ENCODE measurements at places on chromosomes 7 and 10.
A peak's percentile ranks its signal among the peaks of the same experiment; 100 is the strongest.

DNA sequence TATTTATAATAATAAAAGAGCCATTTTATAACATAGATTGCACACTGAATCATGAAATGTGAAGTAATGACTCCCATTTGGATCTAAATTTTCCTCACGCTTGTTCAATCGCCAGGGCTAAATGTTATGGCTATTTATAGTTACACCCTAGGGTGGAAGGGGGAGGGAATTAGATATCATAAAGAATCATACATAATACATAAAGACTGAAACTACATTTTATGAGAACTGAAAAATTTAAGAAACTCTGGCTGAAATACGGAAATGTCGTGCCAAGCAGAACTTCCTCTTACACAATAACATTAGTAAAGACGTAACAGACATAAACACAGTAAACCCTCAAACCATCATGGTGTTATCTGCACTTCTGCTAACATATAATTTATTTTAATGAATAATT lies 327.5 kb upstream of the PHF14 start:
- DNase-seq = no peak

- DNase-seq = no peak
Measured at GRCh38 chr7:131797841-131798240, 241.4 kb upstream of the PODXL start.

DNA sequence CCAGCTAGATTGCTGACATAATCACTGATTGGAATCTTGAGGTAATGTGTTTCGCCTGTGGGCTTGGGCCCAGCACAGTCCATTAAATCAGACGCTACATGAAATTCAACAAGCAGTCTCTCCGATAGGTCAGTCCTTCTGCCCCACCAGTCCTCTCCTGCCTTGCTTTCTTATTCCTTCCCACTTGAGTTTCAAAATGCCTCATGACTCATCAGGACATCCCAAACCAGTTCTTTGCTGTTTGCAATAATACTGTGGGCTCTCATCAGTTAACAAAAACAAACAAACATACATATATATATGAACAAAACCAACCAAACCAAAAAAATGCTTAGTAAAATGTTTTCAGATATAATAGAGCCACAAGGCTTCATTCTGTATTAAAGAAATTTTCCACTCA lies 599.0 kb downstream of the SORCS1 start:
- DNase-seq = no peak

DNA sequence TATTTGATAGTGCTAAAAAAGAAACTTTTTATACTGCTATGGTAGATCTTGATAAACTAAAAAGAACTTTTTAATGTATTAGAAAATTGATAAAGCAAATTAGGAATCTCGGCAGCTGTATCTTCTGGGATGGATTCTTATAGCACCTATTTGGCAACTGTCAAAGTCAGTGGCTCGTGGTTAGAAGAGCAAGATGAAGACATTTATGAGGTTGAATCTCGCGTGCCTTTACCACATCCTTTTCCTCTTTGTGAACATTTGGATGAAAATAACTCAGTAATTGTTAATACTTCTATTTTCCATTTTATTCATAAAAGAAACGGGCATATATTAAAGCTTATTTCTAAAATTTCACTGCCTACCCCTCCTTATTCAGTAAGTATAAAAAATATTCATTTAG lies 76.2 kb downstream of the CYP51A1 start:
- DNase-seq = no peak

- DNase-seq = no peak
Measured at GRCh38 chr10:33795529-33795928, 461.1 kb upstream of the NRP1 start.

DNA sequence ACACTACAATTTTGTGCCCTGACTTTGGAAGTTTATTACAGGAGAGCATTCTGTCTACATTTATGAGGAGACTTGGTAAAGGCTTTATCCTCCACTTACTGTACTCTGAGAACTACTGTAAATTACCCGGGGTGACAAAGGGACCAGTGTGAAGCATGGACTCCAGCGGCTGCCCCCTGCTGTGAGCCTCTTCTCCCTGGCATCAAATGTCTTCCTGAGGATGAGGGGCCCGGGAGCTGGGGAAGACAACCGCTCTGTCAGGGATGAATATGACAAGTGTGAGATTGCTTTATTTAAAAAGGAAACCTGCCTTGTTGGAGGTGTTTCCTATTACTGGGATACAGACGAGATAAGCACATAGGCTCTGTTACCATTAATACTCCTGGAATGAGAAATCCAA lies 714.8 kb downstream of the CCSER2 start:
- DNase-seq = no peak

GRCh38 chr7:156198277-156198676 lies 386.0 kb upstream of the SHH start:
- DNase-seq = no peak

GRCh38 chr7:105934572-105935185 lies 28.4 kb upstream of the CDHR3 start:
- peak; percentile 41 for DNase-seq
